RPMI7951 (cell line): ENCODE measurements at places on chromosomes 2 and 18.

- DNase-seq: no peak
Measured at GRCh38 chr18:40357536-40357935, 1597.5 kb upstream of the PIK3C3 start.

GRCh38 chr2:223075301-223076270 is 23.6 kb downstream of the KCNE4 start:
- peak; percentile 58 for DNase-seq

GRCh38 chr2:39437522-39438296 is 624 bp upstream of the MAP4K3 start:
- DNase-seq: peak; percentile 40

- DNase-seq: peak; percentile 52
Measured at GRCh38 chr2:32772638-32773447, 145.0 kb downstream of the TTC27 start.

GRCh38 chr2:25897506-25897905 is 19.2 kb upstream of the ASXL2 start:
- no peak for DNase-seq

GRCh38 chr2:27992787-27993401 is 102.4 kb downstream of the BABAM2 start:
- DNase-seq: peak; percentile 82

DNA sequence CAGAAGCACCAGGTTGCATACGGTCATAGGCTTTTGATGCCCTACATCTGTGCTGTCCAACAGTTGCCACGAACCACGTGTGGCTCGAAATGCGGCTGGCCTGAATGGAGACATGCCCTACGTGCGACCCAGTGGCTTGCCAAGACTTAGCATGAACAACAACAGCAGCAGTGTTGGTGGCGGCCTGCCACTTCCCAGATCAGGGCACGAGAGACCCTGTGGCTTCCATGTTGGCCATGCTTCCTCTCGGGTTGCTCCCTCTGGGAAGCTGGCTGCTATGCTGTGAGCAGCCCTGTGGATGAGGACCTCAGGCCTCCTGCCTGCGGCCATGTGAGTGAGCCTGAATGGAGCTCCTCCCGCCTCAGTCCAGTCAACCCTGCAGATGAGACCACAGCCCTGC is 212.3 kb downstream of the HDAC4 start:
- DNase-seq: no peak

DNA sequence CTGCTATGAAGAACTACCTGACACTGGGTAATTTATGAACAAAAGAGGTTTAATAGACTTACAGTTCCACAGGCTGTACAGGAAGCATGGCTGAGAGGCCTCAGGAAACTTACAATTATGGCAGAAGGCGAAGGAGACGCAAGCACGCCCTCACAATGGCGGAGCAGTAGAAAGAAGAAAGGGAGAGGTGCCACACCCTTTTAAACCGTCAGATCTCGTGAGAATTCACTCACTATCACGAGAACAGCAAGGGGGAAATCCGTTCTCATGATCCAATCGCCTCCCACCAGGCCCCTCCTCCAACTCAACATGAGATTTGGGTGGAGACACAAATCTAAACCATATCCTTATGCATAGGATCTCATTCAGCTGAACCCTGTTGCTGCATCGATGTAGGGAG is 84.6 kb upstream of the ZNF532 start:
- no peak for DNase-seq

- DNase-seq: no peak
Measured at GRCh38 chr2:67845621-67846369, 217.0 kb downstream of the C1D start.

- no peak for DNase-seq
Measured at GRCh38 chr2:189177251-189177840, 2.2 kb downstream of the COL5A2 start.

DNA sequence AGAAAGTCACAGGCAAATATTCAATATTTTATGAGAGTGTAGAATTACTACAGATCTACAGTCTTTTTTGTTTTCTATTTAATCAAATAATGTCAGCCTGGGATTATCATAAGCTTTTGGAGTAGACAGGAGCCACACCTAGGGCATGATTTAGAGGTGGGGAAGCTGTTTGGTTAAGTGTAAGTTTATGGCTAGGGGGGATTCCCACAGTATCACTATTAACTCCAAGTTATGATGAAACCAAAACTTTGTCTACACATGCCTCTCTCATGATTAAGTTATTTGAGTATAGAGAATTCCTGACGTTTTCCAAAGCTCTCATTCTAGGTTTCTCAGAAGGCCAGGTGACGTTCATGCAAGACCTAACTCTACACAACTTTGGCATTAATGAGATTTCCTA is 2.1 kb downstream of the SERPINB10 start:
- DNase-seq: no peak

GRCh38 chr18:63410792-63411191 is 11.5 kb downstream of the VPS4B start:
- DNase-seq: peak; percentile 66

- no peak for DNase-seq
Measured at GRCh38 chr2:8583400-8584173, 98.3 kb upstream of the ID2 start.

DNA sequence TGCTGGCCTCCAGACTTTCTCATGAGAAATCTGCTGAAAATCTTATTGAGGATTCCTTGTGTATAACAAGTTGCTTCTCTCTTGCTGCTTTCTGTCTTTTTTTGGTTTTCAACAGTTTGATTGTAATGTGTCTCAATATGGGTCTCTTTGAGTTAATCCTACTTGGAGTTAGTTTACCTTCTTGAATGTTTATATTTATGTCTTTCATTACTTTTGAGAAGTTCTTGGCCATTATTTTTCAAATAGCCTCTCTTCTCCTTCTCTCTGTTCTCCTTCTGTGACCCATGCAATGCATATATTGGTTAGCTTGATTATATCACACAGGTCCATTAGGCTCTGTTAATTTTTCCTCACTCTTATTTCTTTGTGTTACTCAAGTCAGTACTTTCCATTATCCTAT is 67.4 kb upstream of the ADAM23 start:
- DNase-seq: no peak

GRCh38 chr18:56748698-56749268 is 97.6 kb downstream of the WDR7 start:
- peak; percentile 28 for DNase-seq

DNA sequence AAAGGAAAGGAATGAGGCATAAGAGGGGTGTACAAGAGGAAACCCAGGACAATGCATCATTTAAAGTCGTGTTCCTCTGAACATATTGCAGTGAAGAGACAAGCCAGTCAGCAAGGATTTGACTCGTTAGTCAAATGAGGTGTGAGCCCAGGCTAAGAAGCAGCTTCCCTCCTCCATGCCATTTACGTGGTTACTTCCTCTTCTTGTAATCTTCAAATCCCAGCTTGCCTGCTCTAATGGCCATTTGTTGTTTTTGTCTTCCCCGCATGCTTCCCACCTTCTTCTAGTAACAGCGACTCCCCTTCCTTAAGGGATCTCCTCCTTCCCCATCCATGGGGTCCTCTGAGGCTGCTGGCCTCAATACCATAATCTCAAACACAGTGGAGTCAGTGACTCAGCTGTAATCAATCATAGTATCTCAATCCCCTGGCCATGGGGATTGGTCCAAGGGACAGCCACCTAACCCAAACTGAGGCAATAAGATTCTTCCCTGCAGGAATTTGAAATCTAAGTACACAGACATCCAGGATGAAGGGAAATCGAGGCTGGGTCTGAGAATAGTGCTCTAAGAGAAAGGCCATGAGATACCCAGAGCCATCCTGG is 37.6 kb downstream of the SLC14A1 start:
- no peak for DNase-seq

- DNase-seq: no peak
Measured at GRCh38 chr2:240993446-240994170, 4.8 kb upstream of the SNED1 start.

- DNase-seq: no peak
Measured at GRCh38 chr2:51998890-51999289, 967.0 kb upstream of the NRXN1 start.

DNA sequence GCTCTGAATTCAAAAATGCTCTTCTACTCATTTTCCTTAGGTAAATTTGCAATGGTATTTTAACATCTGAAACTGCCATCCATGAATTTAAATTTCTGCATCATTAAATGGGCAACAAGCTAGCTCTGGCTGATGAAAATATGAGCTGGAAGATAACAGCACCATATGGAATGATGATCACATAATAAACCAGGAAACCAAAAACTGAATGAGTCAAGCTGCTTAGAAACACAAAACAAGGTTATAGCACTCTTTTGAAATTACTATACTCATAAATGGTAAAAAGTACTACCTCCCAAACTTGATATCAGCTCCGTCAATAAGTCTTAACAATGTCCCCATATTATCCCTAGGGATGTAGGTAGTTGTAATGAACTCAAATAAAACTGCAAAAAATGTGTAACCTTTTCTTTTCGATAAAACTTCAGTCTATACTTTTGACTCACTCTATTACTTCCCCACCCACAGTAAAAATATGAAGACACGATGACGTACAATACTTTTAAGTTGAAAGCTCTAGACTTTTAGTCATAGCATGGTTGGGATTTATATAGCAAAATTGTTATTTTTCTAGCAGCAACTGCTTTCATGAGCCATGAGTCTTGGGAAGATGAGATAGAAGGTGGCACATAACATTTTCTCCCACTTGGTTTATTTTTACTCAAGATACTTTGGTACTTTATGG is 396.7 kb downstream of the CDH2 start:
- no peak for DNase-seq

- DNase-seq: no peak
Measured at GRCh38 chr2:138474100-138474825, 27.3 kb upstream of the SPOPL start.

DNA sequence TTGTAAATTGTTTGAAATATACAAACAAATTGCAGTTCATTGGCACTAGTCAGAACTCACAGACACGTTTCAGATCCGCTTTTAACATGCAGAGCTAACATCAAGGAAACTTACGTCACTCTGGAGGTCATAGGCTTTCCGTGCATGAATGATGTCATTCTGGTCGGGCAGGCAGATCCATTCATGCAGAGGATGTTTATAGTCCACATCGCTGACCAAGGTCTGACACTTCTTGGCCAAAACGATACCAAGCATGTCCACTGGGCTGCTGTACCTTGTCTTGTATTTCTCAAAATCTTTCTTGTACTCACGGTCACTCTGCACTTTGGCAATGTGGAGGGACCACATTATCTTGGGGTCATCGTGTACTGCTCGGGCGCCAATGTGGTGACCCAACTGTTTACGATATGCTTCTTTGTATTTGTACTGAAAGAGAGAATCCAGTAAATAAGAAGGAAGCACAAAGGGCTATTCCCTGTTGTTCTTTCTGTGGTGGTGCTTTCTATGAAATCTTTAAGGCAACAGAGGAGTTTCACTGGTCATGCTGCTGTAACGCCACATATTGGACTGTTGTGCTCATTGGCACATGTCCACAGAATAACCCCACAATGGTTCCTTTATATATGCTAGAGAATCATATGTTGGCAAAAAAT is 114.8 kb downstream of the NEB start:
- DNase-seq: peak; percentile 47

DNA sequence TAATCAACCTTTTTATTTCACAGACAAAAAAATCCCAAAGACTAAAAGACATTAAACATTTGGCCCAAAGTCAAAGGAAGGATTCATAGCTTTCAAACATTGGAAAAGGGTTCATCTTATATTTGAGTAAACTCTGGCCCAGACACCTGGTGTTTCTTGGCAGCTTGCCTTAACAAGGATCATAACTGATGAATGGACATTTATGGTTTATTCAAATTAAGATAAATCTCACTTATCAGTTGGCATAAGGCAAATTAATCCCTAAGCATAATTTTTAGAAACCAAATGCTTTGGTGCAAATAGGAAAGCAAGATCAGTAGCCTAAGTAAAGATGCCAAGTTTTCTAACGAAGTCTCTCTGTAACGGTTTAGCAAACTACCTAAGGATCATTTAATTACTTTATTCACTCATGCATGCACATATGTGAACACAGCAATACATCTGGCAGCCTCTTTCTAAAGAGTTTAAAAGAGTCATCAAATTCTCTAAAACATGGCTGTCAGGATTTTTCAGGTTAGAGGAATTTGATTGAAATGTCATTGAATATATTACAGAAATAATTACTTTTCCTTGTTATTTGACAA is 323.4 kb upstream of the RBMS1 start:
- DNase-seq: no peak

DNA sequence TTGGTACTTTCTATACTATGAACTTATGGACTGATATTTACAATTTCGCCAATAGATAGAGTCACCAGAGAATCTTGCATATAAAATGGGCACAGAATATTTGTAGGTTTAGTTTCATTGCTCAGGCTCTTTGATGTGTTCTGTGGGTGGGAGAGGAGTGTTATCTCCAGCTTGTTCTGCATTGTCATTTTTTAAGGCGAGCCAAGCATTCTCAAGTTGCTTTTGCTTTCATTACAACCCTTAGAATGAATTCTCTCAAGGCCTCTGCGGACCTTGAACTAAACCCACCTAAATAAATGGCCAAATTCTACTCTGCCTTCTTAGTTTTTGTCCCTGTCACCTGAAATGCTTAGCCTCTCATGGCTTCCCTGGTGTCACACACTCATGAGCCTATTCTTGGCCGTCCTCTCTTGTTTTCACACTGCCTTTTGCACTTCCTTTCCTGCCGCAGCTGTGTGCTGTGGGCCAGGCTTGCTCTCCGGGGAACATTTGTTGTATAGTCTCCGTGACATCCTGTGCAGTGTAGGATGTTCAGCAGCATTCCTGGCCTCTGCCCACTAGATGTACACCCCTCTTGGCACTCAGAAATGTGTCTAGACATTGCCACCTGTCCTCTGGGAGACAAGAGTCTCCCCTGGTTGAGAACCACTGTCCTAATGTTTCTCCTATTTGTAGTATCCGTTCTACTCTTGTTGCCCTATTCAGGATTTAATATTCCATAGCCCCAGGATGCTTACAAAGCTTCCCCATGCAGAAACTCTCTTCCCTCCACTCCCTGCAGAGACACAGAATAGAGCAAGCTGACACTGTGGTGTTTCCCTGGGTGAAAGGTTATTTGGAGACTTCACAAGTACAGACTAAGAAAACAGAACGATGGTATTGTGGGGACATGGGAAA is 255.6 kb downstream of the PTPRM start:
- no peak for DNase-seq

DNA sequence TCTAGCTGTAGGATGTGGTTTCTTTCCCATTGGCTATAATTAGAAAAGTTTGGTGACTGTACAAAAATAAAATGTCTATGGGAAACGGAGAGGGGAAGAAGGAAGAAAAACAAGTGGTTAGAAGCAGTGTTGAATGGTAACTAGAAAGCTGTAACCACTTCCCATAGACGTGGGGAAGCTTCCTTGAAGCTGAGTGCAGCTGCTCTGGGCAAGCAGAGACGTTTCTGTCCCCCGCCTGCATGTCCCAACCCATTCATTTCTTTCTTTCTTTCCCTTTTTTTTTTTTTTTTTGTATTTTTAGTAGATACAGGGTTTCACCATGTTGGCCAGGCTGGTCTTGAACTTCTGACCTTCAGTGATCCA is 367.8 kb upstream of the HS6ST1 start:
- DNase-seq: no peak

DNA sequence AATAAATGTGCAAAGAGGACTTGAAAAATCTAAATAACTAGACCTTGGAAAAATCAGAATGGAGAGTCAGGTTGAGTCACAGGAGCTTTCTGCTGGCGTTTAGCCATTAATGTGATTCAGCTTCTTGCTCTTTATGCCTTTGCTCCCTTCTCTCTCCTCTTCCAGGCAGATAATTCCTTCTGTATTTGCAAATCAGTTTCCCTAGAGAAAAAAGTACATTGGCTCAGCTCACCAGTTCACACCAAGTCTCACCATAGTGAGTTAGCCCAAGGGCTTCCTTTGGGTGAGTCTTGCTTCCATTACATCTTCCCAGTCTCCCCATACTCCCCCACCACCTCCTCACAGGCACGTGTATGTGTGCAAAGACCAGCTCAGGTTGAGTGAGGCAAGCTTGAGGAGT is 73.6 kb downstream of the CYBRD1 start:
- DNase-seq: peak; percentile 83
